Epithelial cell of proximal tubule (primary cell): ENCODE measurements at places on chromosomes 4 and X.
A peak's percentile ranks its signal among the peaks of the same experiment; 100 is the strongest.

- DNase-seq: peak; percentile 22
These were observed 34.0 kb downstream of the ETDB start for GRCh38 chrX:135086197-135086854.

DNA sequence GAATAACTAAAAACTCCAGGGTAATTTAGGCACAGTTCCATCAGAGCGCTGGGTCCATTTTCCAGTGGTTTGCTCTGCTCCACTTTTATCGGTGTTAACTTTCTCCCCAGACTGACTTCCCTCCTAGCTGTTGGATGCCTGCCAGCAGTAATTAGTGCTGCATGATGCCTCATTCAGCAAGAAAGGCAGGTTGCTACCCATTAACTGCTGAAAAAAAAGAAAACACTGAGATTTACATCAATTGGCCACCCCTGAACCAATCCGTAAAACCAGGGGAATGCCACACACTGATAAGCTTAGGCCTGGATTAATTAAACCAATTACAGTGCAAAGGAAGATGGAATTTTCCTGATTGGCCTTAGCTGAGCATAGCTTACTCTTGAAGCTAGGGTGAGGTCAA is 182.4 kb upstream of the CXXC4 start:
- DNase-seq: peak; percentile 74

GRCh38 chr4:122997463-122998101 is 75.2 kb upstream of the NUDT6 start:
- DNase-seq: no peak

- DNase-seq: no peak
These were observed 86.5 kb upstream of the ZIC3 start for GRCh38 chrX:137479386-137479785.

- DNase-seq: no peak
These were observed 33.1 kb upstream of the ANXA10 start for GRCh38 chr4:168059251-168059650.
